ENCODE measurements at places on chromosomes 16 and 17.

GRCh38 chr16:52488837-52489289 lies 58.1 kb downstream of the TOX3 start:
- no peak for DNase-seq

DNA sequence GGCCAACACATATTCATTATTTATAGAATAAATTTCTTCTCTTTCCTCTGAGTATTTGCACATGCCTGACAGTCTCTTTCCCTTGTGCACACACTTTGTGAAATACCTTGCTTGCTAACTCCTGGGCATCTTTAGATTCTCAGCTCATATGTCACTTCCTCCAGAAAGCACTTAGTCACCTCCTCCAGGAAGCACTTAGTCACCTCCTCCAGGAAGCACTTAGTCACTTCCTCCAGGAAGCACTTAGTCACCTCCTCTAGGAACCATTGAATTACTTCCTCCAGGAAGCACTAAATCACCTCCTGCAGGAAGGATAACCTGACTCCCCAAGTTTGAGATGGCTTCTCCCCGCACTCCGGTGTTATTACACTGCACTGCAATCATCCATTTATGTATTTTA lies 462.5 kb upstream of the EEF2KMT start:
- DNase-seq: no peak

GRCh38 chr17:78343543-78344201 lies 16.2 kb downstream of the SOCS3 start:
- no peak for DNase-seq

- no peak for DNase-seq
Measured at GRCh38 chr17:7834542-7834956, 532 bp downstream of the KDM6B start.

GRCh38 chr17:16254773-16255400 lies 37.9 kb downstream of the PIGL start:
- no peak for DNase-seq
